T-helper 17 cell (primary cell): ENCODE measurements at places on chromosomes 2 and 18. TPM values are rescaled to one million over a fixed set of nuclear protein-coding genes. Genes with fewer than 3 reads are reported as not detected.
A peak's percentile ranks its signal among the peaks of the same experiment; 100 is the strongest.

PROKR1 gene
- not detected for total RNA-seq

- DNase-seq, result no peak
- no peaks in the 10 kb centered on the region for H3K36me3 ChIP-seq
- H3K4me3 ChIP-seq, result no peak overlapping the region
- no peaks in the 10 kb centered on the region for H3K4me1 ChIP-seq
These were observed 40.6 kb downstream of the SPC25 start for GRCh38 chr2:168849610-168850009.

DNA sequence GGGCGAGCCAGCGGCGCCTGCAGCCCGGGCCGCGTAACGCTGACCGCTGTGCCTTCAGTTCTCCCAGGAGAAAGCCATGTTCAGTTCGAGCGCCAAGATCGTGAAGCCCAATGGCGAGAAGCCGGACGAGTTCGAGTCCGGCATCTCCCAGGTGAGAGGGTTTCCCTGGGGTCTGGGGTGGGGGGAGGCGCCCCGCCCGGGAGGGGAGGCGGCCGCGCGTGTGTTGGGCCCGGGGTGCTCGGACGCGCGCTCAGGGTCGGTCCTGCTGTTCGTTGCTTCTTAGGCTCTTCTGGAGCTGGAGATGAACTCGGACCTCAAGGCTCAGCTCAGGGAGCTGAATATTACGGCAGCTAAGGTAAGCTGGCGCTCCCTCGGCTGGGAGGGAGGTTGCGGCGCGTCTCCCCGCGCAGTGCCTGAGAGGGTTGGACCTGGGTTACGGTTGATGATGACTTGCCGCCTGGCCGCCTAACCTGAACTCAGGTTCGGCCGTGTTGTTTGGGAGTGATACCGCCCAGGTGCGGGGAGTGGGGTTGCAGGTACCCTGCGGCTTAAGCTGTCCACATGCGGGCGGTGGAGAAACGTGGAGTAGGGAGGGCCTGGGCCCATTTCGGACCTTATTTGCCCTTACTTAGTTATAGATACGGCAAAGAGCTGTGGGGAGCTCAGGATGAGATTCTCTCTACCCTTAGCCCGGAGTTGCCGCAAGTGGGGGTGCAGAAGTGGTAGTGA lies 638 bp downstream of the RPS7 start:
- H3K27ac ChIP-seq, result peak overlapping the region; percentile 96
- H3K4me3 ChIP-seq, result peak overlapping the region; percentile 93
- H3K4me1 ChIP-seq, result peaks cover 38% of the 10 kb centered on the region

DNA sequence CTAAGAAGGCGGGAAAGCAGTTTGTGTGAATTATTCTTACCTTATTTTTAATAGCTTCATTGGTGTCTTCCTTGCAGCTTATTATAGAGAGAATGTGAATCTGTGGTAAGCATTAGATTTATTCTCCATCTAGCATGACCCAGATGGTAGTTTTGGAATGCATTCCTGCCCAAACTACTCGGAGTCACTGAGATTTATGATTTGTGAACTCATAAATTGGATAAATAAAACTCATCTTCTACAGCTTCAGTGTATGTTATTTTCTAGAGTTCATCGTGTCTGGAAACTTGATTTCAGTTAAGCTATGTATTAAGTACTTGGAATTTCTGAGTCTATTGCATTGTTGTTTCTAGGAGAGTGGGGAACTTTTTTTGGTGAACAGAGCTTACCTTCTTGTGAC lies 170.5 kb downstream of the FAM210A start:
- H3K27me3 ChIP-seq, result no peaks in the 10 kb centered on the region
- no peaks in the 10 kb centered on the region for H3K36me3 ChIP-seq
- H3K4me1 ChIP-seq, result peaks cover 24% of the 10 kb centered on the region
- DNase-seq, result no peak

DNA sequence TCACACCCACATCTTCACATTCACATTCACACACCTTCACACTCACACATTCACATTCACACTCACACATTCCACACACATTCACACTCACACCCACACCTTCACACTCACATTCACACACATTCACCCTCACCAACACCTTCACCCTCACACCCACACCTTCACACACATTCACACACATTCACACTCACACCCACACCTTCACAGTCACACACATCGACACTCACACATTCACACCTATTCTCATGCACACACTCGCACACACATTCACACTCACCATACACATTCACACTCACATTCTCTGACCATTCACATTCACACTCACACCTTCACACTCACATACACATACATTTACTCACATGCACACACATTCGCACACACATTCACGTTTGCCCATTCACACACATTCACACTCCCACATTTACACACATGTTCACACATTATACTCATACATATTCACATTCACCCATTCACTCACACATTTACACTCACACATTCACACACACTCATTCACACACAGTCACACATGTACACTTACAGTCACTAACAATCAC lies 62.7 kb downstream of the BIN1 start:
- DNase-seq, result no peak
- no peak overlapping the region for H3K27ac ChIP-seq
- H3K27me3 ChIP-seq, result no peaks in the 10 kb centered on the region
- no peaks in the 10 kb centered on the region for H3K36me3 ChIP-seq
- H3K4me1 ChIP-seq, result no peaks in the 10 kb centered on the region
- no peak overlapping the region for H3K4me3 ChIP-seq

GRCh38 chr2:82690757-82691411 lies 1768.2 kb downstream of the SUCLG1 start:
- no peaks in the 10 kb centered on the region for H3K27me3 ChIP-seq
- H3K4me1 ChIP-seq, result no peaks in the 10 kb centered on the region
- no peak overlapping the region for H3K4me3 ChIP-seq
- H3K27ac ChIP-seq, result no peak overlapping the region
